ENCODE measurements at places on chromosomes 3 and 15.

DNA sequence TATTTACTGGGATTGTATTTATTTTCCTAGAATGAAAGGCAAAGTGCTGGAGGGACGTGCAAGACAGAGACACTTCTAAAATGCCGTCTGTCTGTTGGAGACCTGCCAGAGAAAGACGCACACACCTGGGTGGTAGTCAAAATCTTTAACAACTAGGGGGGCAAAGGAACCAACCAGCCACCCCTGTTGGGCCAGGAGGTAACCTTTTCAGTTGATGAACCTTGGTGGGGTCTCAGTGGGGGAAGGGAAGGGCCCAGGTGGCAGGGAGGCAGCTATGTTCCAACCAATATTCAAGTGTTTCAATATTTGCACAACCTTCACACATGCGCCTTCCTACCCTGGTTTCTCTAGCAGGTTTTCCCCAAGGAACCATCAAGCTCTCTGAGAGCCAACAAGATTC is 99.0 kb downstream of the MEGF11 start:
- no peak for DNase-seq

DNA sequence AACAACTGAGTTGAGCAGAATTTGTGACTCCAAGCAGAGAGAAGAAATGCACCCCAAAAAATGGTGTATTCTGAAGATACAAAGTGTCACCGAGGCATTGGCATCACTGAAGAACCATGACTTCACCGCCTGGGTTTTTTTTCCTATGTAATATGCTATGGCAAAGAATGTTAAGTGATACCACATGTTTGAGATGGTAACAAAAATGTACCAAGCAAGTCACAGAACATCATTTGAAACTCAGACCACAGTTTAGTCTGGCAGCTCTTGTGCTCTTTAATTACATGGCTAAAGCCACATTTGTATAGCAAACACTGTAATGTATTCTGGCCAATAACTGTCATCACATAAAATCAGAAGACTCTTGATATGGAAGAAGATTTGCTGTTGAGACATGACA is 323.5 kb downstream of the ULK4 start:
- DNase-seq, result no peak

- no peak for DNase-seq
Observed at GRCh38 chr3:102248981-102249705, 185.7 kb upstream of the ZPLD1 start.

GRCh38 chr15:39890621-39891020 is 29.4 kb downstream of the GPR176 start:
- DNase-seq, result no peak

- DNase-seq, result no peak
Observed at GRCh38 chr3:99920481-99921376, 103.1 kb downstream of the CMSS1 start.

DNA sequence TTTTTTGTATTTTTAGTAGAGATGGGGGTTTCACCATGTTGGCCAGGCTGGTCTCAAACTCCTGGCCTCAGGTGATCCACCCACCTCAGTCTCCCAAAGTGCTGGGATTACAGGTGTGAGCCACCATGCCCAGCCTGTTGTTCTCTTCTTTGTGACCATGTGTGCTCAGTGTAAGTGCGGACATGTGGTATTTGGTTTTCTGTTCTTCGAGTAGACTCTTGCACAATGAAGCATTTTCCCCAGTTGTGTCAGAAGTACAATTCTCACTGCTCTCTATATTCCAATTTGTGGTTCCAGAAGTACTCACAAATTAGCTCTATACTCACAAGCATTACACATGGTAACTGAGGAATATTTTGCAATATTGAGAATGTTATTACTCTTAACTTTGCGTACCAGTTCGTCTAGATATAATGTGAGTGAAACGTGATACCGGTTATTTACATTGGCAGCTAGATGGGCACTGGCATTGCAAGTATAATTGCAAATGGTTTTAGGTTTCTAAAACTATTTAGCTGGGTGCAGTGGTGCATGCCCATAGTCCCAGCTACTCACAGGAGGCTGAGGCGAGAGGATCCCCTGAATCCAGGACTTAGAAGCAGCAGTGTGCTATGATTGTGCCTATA is 34.2 kb upstream of the MTMR14 start:
- no peak for DNase-seq

DNA sequence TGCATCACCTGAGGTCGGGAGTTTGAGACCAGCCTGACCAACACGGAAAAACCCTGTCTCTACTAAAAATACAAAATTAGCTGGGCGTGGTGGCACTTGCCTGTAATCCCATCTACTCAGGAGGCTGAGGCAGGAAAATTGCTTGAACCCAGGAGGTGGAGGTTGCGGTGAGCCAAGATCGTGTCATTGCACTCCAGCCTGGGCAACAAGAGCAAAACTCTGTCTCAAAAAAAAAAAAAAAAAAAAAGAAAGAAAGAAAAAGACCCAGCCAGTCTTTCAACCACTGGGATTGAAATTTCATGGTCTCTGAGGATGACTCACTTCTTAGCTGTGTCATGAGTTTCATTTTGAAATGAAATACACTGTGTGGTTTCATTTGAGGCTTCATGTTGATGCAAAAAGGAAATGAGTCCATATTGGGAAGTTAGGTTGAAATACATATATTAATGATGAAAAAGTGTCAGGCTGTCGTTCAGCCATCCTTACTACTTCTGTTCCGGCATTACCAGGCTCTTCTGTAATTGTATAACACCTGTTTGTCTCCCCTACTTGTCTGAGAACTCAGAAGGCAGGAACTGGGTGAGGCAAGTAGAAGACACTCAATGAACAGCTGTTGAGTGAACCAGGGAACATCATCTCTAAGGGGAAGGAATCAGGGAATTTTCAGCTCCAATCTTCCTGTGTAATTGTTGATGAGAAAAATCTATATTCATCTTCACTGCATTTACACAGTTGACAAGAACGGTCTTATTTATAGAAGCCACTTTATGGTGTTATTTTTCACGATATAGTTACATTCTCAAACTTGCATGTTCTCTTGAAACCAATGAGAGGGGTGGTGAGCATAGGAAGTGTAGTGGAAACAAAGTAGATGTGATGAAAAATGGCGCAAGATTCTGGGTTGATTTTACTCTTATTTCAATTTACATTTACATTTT is 87.4 kb downstream of the NFKBIZ start:
- DNase-seq, result no peak

GRCh38 chr3:193190146-193190786 is 50.8 kb upstream of the PLAAT1 start:
- DNase-seq, result no peak

GRCh38 chr15:41862515-41863116 is 24.0 kb downstream of the PLA2G4B start:
- no peak for DNase-seq

GRCh38 chr15:35834216-35834830 is 288.4 kb upstream of the DPH6 start:
- no peak for DNase-seq

GRCh38 chr3:99640214-99640851 is 1.9 kb downstream of the COL8A1 start:
- DNase-seq, result no peak

GRCh38 chr3:108181172-108181571 is 41.1 kb downstream of the IFT57 start:
- no peak for DNase-seq

DNA sequence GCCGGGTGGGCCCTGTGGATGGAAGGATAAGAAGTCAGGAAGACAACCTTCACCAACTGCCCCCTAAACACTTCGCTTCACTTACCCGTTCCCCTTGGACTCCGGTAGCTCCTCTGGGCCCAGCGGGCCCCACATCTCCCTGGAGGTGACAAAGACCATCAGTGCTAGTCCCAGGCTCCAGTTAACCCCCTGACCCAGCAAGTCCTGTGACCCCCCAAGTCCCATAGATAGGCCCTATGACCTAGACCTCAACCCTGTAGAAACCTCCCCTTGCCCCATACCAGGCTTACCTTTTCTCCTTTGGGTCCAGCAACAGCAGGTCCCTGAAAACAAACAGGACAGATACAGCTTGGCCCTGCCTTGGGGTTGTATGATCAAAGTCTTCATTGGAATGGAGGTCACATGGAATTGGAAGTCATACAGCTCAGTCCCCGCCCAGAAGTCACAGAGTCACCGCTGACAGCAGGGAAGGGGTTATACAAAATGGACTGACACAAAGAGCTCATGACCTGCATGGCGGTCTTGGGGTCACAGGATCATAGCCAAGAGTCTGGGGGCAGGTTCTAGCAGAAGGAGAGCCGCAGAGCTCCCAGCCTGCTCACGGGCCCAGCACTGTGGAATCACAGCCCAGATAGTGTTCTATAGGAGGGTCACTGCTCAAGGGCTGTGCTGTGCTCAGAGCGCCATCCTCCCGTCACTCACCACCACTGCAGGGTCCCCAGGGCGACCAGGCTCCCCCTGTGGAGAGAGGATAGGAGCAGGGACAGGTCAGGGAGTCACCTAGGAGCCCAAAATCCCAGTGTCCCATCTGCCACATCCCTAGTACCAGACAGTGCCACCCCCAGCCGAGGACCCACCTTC is 13.3 kb downstream of the COL7A1 start:
- no peak for DNase-seq

DNA sequence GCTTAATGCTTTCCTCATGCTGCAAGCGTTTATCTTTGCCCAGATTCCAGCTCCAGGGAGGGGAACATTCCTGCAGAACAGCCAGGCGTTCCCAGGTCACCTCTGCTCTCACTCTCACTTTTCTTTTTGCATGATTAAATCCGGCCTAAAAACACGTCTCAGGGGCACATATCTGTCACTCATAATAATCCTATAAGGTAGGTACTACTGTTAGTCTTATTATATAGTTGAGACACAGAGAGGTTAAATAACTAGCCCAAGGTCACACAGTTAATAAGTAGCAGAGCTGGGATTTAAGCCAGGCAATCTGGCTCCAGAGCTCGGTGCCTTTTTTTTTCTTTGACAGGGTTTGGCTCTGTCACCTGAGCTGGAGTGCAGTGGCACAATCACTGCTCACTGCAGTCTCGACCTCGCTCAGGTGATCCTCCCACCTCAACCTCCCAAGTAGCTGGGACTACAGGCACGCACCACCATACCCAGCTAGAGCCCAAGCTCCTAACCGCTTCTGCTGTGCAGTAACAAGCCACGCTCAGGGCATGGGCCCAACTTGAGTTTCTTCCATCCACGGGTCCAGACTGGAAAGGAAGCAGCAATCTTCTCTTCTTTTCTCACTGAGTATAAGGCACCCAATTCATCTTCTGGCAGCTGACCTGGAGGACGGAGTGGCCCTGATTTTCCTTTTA is 96.5 kb downstream of the LIPC start:
- no peak for DNase-seq

DNA sequence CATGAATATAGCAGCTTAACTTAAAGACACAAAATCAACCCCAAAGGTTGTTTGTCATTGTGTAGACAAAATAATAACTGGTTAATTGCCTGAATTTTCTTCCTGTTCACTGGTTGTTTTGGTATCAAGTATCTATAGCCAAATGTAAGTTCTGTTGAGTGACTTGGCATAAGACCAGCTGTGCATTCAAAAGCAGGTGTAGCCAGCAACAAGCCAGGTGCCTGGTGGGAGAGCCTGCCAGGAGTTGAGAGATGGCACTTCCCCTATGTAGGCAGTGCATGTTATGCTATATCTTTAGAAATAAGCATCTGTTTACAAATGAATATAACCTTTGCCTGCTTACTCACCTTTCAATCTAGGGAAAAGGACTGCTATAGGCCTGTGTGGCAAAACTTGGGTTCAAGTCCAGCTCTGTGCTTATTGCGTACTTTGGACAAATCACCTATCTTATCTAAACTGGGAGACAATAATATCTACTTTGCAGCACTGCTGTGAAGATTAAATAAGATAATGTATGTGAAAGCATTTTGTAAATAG is 84.9 kb upstream of the TBL1XR1 start:
- DNase-seq, result no peak

DNA sequence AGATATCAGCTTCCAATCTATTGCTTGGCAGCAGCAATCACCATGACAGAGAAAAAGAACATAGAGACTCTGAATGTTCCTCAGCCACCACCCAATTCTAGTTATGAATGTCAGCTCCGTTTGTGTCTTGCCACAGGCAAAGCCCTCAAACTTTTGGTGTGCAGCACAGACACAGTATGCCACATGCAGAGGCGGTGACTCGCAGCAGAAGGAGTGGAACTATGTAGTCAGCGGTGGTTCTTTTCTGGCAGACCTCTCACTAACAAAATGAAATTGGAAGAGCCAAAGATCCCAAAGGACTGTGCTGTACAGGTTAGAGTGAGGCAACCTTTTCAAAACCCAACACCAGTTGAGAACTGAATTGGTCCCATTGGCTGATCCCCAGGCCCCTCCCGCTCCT is 220.9 kb downstream of the SLC9A9 start:
- DNase-seq, result no peak

DNA sequence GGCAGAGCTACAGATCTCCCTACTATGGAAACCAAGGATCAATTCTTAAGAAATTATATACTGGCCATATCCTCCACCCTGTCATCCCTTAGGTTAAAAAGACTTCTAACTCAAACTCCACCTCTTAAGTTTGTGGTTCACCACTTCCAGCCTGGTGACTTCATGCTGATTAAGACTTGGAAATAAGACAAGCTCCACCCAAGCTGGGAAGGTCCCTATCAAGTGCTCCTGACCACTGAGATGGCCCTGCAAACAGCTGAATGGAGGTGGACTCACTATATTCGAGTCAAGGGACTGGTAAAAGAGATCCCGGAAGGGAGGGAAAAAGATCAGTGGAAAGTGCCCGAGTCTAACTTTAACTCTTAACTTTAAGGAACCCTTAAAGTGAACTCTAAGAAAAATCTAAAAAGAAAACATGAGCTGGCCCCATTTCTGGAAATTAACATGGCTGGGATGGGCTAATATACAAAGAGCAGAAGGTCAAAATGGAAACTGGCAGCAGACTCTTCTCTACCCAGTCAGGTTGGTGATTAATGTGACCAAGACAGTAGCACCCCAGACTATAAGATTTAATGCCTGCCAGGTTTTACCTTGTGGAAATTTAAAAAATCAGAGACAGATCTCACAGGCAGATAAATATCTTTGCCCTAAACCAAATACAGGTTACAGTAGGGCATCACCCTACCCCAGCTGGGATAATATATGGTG is 43.9 kb downstream of the PPCDC start:
- no peak for DNase-seq

Data from hypothalamus (tissue), 51 donors.